ENCODE measurements at places on chromosomes 4 and X.
A peak's percentile ranks its signal among the peaks of the same experiment; 100 is the strongest.

GRCh38 chr4:129515356-129515755, 419.4 kb downstream of the C4orf33 start:
- no peak for DNase-seq

- no peak for DNase-seq
Measured at GRCh38 chrX:68930542-68931317, 101.9 kb downstream of the EFNB1 start.

GRCh38 chr4:75340561-75340960, 173.6 kb downstream of the RCHY1 start:
- DNase-seq = no peak

- DNase-seq = no peak
Measured at GRCh38 chrX:11081511-11081910, 29.6 kb upstream of the HCCS start.

DNA sequence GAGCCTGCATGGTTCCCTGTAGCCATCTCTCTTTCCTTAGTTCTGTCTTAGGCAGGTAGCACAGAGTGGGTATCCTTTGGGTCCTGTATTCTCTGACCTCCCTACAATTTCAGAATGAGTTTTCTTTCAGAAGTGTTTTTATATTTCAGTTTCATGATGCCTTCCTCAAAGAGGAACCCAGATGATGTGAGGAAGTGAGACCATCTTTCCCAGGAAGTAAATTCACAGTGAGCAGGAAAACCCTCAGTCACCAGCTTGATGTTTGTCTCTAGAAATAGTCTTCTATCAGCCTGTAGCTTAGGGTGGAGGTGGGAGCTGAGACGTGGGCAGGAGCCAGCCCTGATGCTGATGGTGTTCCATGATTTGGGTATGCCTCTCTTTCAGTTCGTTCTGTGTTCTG, 16.9 kb downstream of the PLAC1 start:
- no peak for DNase-seq

GRCh38 chr4:87910795-87911194, 64.7 kb upstream of the SPP1 start:
- DNase-seq = no peak

- no peak for DNase-seq
Measured at GRCh38 chr4:175071123-175071522, 153.0 kb downstream of the ADAM29 start.

DNA sequence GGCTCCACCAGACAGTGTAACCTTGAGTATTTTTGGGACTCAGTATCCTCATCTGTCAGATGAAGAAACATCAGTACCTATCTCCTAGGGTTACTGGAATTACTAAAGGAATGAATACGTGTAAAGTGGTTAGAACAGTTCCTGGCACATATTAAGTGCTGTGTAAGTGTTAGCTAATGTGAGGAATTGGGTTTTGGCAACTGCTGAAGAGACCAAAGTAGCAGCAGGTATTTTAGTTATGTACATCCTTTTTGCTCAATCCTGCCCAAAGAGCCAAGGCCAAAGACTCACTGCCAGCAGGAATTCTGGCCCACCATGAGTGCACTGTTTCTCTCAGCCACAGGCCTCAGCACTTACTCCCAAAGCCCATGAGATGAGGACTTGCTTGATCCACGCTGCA, 16.7 kb upstream of the MCF2 start:
- no peak for DNase-seq

- no peak for DNase-seq
Measured at GRCh38 chrX:63929608-63930007, 144.6 kb upstream of the ARHGEF9 start.

GRCh38 chr4:3266076-3266475, 17.1 kb downstream of the MSANTD1 start:
- DNase-seq = no peak

DNA sequence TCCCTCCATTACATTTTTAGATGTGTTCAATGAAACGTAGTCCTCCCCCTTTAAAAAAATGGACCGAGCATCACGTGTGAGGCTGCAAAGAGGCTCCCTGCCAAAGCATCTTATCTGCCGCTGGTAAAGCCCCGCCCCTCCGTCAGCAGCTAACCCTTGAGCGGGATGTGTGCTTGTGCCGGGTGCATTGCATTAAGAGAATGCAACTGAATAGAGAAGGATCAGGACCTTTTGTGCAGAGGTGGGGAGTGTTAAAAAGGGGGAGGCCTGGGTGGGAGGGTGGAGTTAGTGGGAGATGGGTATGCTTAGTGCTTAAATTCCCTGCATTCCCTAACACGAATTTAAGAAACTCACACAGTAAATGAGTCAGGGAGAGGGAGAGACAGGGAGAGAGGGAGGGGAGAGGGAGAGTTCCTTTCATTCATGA, 66.0 kb downstream of the TBL1X start:
- peak; percentile 51 for DNase-seq

- DNase-seq = no peak
Measured at GRCh38 chr4:86957215-86957614, 22.4 kb downstream of the AFF1 start.

GRCh38 chr4:22237846-22238494, 277.9 kb downstream of the ADGRA3 start:
- no peak for DNase-seq

GRCh38 chrX:54452920-54453319, 12.7 kb downstream of the TSR2 start:
- no peak for DNase-seq

GRCh38 chr4:151831526-151831925, 70.7 kb upstream of the GATB start:
- no peak for DNase-seq

DNA sequence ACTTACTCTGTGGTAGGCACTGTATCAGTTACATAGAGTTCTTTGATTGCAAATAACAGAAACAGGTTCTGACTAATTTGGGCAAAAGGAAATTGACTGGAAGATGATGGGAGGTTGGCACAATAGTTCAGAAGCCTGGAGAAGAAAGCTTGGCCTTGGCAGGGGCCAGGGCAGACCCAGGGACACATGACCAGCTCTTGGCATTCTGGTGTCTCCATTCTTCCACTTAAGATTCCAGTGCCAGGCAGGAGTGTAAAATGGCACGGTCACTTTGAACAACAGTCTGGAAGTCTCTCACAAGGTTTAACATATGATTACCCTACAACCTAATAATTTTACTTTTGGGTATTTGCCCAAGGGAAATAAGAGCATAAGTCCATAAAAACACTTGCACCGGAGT, 175.9 kb downstream of the BCOR start:
- no peak for DNase-seq

DNA sequence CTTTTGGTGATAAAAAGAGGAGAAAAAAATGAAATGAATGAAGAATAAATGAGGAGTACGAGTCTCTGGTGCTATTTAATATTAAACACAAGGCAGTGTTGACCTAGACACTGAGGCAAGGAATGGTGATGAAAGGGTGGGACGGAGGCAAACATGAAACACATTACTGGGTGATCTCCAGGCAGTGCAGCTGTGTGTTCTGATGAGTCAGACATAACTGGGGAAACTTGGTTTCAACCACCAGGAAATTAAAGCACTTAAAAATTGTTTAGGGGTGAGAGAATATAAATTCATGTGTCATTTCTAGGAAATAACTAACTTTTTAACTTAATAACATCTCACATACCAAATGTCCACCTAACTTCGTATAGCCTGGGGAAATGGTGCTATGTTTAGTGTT, 19.7 kb upstream of the CXCL6 start:
- no peak for DNase-seq

DNA sequence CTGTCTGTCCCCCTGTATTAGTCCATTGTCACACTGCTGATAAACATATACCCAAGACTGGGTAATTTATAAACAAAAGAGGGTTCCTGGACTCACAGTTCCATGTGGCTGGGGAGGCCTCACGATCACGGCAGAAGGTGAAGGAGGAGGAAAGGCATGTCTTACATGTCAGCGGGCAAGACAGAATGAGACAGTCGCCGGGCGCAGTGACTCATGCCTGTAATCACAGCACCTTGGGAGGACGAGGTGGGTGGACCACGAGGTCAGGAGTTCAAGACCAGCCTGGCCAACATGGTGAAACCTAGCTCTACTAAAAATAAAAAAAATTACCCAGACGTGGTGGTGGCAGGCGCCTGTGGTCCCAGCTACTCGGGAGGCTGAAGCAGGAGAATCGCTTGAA, 24.7 kb downstream of the IL3RA start:
- no peak for DNase-seq

DNA sequence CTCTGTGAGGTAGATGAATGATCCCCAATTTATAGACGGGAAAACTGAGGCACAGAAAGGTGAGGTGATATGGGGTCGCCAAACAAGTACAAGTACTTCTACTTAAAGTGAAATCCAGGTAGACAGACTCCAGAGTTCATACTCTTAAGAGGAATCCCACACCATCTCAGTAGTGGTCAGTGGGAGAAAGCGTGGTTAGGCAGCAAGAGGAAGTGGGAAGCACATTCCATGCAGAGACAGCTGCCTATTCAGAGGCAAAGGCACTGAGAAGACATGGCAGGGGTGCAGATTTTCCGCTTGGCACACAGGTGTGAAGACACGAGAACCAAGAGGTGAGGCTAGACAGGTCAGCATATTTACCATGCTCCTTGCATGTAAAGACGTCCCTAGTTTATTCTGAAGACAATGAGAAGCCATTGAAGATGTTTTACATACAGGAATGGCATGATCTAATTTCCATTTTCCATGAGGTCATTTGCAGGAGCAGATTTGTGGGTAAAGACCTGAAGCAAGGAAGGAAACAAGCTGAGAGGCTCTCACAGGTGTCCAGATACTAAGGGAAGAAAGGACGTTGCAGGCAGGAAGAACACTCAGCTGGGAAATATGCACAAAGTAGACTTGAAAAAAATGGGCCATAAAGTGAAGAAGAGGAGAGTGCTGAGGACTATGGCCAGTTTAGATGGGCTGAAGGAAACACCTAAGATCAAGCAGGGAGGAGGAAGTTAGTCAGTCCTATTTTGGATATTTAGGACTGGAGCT, 17.3 kb upstream of the CLNK start:
- DNase-seq = no peak

DNA sequence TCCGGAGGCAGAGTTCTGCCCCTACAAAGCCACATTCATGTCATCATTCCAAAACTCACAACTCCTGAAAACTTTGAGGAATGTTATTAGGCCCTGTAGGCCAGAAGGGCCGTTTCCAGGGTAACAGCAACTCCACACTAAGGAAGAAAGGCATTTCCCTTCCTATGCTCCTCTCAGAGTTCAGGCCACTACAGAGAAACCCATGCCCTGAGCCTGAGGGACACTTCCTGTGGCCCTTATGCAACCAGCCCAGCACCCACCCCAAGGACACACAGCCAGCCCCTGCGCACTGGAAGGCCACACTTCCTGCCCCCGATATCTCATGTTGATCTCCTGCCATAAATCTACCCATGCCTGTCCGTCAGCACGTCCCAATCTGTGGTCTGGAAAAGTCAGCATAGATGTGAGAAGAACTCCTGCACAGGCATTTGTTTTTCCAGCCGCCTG, 289.3 kb downstream of the BCOR start:
- DNase-seq = no peak

DNA sequence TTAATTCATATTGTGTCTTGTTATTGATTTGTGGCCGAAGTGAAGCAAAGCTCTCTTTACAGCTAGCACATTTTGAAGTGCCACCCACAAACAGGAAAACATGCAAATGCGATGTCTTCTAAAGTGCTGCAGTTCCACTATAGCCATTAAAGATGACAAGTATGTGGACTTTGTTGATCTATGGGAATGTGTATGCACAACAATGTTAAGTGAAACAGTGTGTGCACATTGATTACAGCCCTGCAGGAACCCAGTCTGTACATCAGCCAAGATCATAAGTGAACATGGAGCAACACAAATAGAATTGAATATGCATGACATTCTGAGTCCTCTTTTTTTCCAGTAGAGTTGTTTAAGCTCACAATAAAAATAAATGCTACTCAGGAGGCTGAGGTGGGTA, 43.0 kb downstream of the TFDP3 start:
- no peak for DNase-seq

GRCh38 chrX:95760356-95760755, 924.3 kb upstream of the DIAPH2 start:
- DNase-seq = no peak

- no peak for DNase-seq
Measured at GRCh38 chr4:3688018-3688998, 77.9 kb upstream of the ADRA2C start.

GRCh38 chr4:158678767-158679166, 6.7 kb downstream of the ETFDH start:
- DNase-seq = no peak

- DNase-seq = no peak
Measured at GRCh38 chrX:100659431-100660137, 15.6 kb downstream of the SRPX2 start.

- no peak for DNase-seq
Measured at GRCh38 chr4:97185233-97185632, 958.0 kb downstream of the STPG2 start.

All from T-helper 1 cell (primary cell).